Suppressor macrophage (primary cell): ENCODE measurements at places on chromosomes 7 and 10.
A peak's percentile ranks its signal among the peaks of the same experiment; 100 is the strongest.

DNA sequence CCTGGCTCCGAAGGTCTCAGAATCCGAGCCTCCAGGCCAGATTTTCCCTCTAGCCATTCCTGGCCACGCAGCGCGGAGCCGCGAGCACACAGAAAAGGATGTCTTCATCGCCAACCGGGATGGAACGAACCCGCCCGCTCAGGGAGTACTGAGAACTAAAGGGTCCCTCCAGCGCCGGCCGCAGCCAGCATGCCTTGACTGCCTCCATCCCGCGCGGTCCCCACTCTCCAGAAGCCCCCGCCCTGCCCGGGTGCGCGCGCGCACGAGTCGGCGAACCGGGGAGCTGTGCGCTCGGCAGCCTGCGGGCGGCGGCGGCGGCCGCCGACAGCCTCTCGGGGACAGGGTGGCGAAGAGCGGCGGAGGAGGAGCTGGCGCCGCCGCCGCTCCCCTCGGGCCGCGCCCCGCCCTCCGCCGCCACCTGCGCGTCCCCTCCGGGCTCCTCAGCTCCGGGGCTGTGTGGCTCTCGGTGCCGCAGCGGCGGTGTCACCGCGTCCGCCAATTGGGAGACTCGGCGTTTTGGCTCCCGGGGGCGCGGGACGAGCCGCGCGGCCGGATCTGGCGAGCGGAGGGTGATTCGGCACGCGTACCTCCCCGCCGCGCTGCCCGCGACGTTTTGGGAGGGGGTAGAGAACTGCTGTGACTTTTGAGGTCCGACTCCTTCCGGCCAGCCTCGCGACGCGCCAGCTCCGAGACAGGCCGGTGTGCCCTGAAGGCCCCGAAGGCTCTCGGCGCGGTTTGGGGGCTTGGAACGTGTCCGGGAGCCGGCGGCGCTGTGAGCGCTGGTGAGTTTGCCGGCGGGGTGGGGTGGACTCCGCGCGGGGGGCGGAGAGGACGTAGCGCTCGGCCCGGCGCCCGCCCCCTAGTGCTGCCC is 453 bp upstream of the GALNT17 start:
- no peak for DNase-seq

DNA sequence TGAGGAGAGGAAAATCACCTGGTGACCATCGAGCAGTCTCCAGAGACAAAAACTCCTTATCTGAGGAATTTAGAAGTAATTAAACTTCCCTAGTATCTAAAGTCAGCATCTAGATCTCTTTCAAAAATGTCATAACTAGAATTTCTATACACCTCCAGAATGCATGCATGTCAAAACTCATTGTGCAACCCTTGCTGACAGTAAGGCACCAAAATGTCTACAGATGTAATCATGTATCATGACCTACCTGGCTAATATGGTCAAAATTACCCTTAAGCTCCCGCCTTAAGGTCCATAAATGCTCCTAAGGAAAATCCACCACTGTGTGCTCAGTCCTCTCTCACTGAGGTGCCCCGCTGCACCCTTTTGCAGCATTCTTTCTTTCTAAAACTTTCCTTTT is 16.4 kb upstream of the LGI1 start:
- no peak for DNase-seq

- no peak for DNase-seq
Measured at GRCh38 chr7:106535234-106535932, 125.6 kb downstream of the CCDC71L start.

DNA sequence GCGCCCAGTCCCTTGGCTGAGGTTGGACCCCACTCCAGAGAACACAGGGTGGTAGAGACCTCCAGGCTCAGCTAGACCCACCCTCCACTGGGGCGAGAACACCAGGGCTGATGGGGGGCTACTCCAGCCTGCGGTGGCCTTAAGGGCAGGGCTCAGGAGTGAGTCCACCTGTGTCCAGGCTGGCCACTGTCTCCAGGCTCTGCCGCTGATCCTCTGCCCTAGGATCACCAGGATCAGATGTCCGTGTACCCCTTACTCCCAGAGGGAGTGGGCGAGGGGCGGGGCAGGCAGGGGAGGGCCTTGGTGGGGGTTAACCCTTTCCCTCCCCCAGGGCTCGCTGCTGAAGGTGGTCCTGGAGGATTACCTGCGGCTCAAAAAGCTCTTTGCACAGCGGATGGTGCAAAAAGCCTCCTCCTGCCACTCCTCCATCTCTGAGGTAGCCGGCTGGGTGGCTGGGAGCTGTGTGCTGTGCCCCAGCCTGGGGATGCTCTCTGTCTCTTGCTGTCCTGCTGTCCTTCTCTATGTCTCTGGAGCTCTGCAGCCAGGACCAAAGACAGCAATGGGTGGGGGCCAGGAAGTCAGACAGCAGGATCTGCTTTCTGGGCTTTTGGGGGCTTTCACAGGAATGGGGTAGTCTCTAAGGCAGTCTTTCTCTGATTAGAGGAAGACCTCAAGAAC is 38.0 kb downstream of the PSAP start:
- peak; percentile 33 for DNase-seq
